Activated naive CD8-positive, alpha-beta T cell treated with anti-CD3 and anti-CD28 coated beads, Interleukin-2, amount 10 ng/mL, durations not matched to agents 7 days and 5 days (primary cell): ENCODE measurements at places on chromosomes 16 and 17. TPM values are rescaled to one million over a fixed set of nuclear protein-coding genes. Genes with fewer than 3 reads are reported as not detected.

- DNase-seq: no peak
These were observed 22.6 kb upstream of the MLKL start for GRCh38 chr16:74723256-74723655.

GRCh38 chr17:30379303-30379902, 676 bp downstream of the CPD start:
- peak; percentile 55 for DNase-seq

DNA sequence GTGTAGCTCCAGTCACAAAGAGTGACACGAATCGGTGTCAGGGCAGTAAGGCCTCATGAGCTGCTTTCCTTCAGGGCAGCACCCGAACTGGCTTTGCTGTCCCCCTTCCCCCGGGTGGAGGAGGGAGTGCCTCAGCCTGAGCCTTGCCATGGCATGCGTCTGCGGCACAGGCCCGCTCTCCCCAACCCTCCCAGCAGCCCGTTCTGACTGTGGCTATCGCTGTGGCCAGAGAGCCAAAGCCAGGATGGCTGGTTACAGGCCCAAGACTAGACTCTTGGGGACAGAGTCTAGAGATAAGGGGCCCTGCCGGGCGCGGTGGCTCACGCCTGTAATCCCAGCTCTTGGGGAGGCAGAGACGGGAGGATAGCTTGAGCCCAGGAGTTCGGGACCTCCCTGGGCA, 25.9 kb downstream of the CLUH start:
- no peak for DNase-seq

GRCh38 chr17:40534371-40535189, 30.7 kb downstream of the CCR7 start:
- DNase-seq: peak; percentile 36

- DNase-seq: no peak
These were observed 23.0 kb downstream of the RARA start for GRCh38 chr17:40331743-40332641.

- DNase-seq: no peak
These were observed 580 bp downstream of the TANC2 start for GRCh38 chr17:62966426-62967204.

- DNase-seq: no peak
These were observed 43.4 kb upstream of the MTSS2 start for GRCh38 chr16:70729292-70729691.

DNA sequence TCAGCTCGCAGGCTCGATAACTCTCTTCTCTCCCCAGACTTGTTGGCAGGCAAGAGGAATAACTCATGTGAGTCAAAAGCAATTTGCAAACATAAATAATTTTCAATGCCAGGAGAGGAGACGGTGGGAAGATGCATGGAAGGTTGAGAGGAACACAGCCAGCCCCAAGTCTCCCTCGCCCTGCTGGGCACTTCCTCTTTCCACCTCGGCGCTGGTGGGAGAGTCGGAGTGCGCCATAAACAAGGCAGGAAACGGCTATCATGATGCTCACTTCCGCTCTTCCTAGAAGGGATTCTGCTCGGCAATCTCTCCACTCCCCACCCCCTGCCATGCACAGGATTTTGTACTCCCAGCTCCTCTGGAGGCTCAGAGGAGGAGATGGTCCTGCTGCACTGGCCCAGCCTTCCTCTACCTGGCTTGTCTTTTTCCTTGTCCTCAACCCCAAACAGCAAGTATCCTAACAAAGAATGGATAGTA, 13.0 kb downstream of the CBX4 start:
- DNase-seq: no peak

DNA sequence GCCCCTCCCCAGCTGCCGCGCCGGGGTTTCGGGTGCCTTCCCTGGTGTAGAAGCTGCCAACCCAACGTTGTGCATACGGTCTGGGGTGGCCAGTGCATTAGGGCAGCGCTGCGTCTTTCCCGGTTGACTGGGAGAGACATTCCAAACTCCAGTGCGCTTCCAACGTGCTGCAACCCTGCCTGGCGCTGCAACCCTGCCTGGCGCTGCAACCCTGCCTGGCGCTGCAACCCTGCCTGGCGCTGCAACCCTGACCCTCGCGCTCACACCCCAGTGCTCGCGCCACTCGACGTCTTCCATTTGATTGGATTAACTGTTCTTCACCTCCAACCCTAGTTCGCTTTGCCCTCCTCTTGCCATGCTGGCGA, 488 bp upstream of the HAP1 start:
- DNase-seq: no peak

DNA sequence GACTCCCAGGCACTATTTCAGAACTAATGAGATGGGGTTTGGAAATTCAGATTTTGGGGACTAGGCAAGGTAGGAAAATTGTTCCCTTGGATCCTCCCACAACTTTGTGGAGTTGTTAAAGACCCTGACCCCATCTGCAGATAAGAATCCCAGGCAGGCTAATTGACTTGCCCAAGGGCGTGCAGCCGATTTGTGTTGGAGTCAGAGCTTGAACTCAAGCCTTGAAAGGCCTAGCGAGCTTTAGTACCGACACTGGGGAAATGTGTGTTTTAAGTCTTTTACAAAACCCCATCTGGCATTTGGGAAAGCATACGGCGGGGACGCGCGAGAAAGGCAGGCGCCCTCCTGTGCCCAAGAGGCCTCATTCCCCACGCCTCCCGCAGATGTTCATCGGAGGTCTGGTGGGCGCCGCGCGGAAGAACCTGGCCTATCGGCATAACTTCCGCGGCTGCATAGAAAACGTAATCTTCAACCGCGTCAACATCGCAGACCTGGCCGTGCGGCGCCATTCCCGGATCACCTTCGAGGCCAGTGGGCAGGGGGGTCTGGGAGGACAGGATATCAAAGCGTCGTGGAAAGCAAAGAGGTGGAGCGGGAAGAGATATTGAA, 4.3 kb downstream of the CNTNAP1 start:
- DNase-seq: no peak

DNA sequence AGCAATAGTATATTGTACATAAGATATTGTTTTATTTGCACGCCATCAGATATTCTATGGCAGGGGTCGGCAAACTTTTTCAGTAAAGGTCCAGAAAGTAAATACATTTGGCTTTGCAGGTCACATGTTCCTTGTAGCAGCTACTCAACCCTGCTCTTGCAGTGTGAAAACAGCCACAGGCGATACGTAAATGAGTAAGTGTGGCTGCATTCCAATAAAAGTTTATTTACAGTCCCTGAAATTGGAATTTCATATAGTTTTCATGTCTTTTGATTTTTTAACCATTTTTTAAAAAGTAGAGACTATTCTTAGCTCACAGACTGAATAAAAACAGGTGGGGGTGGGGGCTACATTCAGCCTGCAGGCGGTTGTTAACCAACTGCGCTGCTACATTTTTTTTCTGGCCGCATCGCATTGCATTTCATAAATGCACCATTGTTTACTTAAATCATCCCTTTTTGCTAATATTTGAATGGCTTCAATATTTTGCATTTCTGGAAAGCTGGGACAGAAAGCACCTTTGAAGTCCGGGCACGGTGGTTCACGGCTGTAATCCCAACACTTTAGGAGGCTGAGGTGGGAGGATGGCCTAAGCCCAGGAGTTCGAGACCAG, 50.5 kb upstream of the HAPSTR1 start:
- DNase-seq: no peak

- DNase-seq: no peak
These were observed 43.7 kb downstream of the USP22 start for GRCh38 chr17:20999044-20999573.

- DNase-seq: no peak
These were observed 283.9 kb upstream of the EEF2KMT start for GRCh38 chr16:5381481-5381880.

The HOXB7 gene
- total RNA-seq: 1.0 TPM

The ALOX15 gene
- total RNA-seq: not detected

The LPCAT2 gene
- total RNA-seq: 0.30 TPM

The PRSS36 gene
- total RNA-seq: 1.1 TPM

The CASKIN1 gene
- total RNA-seq: 0.88 TPM

The CHAD gene
- total RNA-seq: not detected

DNA sequence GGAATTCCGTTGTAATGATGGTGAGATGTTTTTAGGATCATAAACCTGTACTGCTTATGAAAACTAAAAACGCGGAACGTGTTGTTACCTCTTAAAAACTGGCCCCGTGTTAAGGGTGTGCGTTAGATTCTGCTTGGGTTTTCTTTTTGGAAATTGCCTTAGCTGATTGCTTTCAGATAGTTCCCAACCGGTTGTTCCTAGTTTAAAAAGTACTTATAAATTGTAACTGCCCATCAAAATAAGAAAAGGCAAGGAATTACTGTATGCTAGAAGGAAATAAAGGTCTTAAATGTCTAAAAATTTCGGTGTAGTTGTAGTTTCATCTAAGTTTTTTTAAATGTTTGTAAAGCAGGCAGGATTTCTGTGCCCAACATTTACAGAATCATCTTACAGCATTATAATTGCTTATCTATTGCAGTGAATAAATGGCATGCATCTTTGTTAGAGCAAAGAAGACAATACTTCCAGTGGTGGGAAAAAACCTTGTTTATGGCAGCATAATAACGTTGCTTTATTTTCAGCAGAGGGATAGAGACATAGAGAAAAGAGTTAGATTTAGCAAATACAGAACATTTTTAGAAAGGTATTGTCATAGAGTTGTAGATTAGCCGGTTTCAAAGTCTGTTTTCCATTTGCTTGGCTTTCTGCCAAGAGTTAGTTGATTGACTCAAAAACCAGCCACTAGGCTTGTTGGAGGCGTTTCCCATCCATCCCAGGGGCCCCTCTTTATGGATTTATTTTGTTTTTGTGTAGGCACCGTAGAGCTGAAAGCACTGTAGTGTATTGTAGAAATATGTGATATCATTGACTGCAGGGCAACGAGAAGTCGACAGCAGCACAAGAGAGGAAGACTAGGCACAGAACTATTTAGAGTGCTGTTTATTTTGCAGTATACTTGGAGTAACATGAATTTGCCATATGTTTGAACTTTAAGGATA, 1.7 kb downstream of the PPM1D start:
- no peak for DNase-seq

DNA sequence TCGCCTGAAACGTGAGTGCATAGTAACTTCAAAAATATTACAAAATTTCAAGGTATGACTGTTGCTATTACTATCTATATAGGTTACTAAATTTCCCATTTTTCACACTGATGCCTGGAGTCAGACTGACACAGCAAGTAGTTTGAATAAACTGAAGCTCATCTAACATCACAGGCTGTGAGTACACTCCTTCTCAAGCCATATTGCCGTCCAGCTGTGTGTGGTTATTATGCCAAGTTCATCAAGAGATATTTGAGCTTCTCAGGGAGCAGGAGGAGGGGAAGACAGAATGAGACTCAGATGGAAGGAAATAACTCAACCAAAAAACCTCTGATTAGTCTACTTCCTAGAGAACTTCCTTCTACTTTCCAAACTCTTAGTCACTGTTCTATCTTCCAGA, 473.9 kb downstream of the TOX3 start:
- no peak for DNase-seq

The CHST6 gene
- 0.06 TPM for total RNA-seq

DNA sequence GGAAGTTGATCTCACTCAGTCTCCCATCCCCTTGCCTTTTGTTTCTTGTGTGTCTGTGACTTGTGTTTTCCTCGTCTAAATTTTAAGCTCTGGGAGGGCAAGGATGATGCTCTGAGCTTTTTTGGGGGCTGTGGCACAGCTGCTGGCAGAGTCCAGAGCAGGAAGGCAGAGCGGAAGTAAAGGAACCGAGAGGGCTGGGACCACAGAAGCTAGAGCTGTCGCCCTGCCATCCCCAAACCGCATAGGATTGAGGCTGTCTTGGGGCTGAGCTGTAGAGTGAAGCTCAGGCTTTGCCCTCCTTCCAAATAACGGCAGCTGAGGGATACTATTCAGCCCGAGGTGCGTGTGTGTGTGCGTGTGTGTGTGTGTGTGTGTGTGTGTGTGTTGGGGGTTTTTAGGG, 3.8 kb upstream of the DNAH2 start:
- DNase-seq: no peak
